ENCODE measurements at places on chromosomes 13 and 19. TPM values are rescaled to one million over a fixed set of nuclear protein-coding genes. Genes with fewer than 3 reads are reported as not detected.

GRCh38 chr19:12785431-12786031 is 5.8 kb upstream of the JUNB start:
- DNase-seq, result peak; percentile 49

GRCh38 chr19:45061965-45062364 is 14.3 kb downstream of the ZNF296 start:
- DNase-seq, result no peak

DNA sequence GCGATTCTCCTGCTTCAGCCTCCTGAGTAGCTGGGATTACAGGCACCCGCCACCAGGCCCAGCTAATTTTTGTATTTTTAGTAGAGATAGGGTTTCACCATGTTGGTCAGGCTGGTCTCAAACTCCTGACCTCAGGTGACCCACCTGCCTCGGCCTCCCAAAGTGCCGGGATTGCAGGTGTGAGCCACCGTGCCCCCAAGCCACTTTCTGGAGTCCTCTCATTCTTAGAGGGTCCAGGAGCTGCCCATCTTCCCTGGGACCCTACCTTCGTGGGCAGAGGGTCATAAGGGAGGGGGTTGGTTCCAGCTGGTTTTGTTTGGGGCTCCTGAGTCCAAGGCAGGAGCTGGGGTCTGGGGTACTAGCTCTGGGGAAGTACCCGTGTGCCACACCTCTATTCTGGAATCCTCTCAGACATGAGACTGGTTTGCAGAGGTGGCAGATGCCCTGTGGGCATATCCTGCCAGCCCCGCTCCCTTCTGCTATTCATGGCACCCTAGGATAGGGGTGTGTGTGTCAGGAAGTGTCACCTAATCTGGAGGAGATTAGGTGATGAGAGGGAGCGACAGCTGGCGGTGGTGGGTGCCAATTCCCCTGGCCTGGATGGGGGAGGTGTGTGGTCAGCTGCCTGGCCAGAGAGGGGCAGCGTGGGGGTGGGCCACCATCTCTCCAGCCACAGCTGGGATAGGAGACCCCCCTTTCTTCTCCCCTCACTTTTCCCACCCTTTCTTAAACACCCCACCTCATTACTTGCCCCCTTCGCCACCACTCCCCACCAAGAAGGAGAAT is 2.1 kb downstream of the PRMT1 start:
- no peak for DNase-seq

DNA sequence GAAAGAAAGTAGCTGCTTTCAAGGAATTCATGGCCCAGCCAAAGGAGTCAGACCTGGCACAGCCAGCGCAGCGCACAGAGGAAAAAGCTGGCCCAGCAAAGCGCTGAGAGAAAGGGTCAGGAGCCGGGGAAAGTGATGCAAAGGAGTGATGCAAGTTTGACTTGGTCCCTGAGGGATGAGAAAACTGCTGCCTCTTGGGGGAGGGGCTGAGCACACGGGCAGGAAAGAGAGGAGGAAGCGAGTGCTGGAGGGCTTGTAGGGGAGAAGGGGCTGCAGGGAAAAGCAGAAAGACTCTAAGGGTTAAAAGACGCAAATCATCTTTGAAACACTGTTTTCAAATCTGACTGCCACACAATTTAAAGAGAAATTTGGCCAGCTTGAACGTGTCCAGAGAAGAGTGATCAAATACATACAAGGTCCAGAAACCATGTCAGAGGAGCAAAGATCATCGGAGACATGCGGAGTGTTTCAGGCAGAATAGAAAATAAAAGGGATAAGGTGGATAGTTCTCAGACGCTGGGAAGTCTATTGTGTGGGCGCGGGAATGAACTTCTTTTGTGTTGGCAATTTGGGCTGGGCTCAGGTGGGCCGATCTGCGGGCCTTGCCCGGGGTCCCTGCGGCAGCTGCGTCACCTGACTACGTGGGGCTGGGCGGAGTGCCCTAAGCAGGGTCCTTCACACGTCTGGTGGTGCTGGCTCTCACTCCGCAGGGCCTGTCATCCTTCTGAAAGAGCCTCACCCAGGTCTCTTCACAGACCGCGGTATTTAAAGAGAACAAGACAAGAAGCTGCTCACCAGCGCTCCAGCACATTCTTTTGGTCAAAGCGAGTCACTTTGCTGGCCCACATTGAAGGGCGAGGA is 18.1 kb downstream of the N4BP2L1 start:
- DNase-seq, result no peak

- DNase-seq, result no peak
Observed at GRCh38 chr19:54373781-54374631, 9.3 kb upstream of the LAIR1 start.

- DNase-seq, result no peak
Observed at GRCh38 chr13:42075517-42075916, 27.1 kb downstream of the DGKH start.

DNA sequence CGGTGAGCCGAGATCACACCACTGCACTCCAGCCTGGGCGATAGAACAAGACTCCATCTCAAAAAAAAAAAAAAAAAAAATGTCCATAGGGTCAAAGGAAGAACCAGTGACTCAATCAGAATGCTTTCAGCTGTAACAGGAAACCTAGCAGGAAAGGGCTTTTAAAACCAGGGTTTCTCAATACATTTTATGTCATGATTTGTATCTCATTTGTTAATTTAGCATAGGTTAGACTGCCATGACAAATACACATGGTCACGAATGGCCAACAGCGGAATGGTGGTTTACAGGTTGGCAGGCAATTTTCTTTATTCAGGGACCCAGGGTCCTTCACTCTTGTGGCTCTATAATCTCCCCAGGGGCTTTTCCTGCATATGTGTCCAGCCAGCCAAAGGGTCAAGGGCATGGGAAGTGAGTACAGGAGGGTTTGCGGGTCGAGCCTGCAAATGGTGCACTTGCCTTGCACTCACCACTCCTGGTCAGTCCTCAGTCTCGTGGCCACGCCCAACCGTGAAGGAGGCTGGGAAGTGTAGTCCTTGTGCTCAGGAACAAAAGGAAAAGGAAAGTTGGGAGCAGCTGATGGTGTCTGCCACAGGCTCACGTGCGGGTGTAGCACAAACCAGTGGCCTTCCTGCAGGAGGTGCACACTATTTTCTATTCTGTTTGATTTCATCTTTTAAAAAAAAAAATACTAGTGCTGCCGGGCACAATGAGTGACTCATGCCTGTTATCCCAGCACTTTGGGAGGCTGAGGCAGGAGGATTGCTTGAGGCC is 14.8 kb downstream of the DHX34 start:
- no peak for DNase-seq

DNA sequence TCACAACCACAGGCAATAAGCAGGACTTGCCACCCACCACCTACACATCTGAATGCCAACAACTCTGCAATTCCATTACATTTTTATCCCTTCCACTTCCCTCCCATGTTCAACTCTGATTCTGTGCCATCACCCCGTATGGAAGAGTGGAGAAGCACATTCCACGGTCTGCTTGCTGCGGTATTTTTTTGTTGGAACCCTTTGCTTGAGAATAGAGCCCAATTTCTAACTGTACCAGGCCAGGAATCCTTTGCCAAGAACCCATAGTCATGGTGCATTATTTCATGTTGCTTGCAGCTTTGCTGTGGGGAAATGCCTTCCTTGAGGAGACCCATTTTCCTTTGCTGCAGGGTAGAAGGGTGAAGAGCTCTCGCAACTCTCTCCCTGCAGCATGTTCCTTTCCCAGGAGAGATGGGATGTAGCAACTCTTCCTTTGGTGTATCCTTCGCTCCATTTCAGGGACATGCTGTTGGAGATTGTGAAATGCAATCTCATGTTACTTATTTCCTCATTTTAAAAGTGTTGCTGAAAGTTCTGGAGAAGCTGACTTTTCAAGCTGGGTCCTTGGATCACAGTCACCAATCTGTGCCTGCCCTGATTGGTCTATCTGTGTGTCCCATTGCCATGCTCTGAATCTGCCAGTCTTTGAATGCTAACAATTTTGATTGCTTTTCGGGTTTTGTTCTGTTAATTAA is 69.8 kb upstream of the STARD13 start:
- DNase-seq, result no peak

DNA sequence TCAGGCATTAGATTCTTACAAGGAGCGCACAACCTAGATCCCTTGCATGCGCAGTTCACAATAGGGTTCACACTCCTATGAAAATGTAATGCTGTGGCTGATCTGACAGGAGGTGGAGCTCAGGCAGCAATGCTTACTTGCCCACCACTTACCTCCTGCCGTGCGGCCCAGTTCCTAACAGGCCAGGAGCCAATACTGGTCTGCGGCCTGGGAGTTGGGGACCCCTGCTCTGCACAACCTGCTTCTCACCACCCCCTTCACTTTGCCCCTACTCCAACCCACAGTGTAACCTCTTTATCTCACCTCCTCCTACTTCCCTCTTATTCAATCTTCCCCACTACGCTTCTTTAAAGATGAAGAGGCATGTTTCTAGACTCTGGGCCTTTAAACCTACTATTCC is 240.2 kb downstream of the RGCC start:
- DNase-seq, result no peak

DNA sequence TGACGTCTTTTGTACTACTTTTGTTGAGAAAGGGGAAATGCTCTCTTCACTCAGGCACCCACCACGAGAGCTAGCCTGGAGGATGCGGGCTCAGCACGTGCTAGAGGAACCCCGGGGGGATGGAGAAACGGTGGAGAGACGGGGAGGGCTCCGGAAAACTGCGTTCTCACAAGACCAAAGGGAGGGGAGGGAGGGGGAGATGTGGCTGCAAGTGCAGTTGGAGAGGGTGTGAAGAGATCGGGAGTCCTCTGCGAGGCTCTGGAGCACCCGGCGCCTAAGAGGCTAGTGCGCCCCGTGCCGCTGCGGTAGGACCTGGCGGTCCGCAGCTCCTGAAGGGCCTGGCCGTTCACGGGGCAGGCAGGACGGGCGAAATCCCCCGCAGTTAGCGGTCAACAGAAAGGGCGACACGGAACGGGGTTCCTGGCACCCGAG is 43.4 kb upstream of the XPO4 start:
- no peak for DNase-seq

- no peak for DNase-seq
Observed at GRCh38 chr13:98065468-98065867, 77.4 kb upstream of the FARP1 start.

GPR183 gene
- 41.1 TPM for total RNA-seq

PRTN3 gene
- not detected for total RNA-seq

FFAR2 gene
- total RNA-seq, result 8.6 TPM

SHISA7 gene
- not detected for total RNA-seq

RASGRP4 gene
- total RNA-seq, result 2.3 TPM

FXYD5 gene
- 226 TPM for total RNA-seq

STOML3 gene
- not detected for total RNA-seq

ZNF667 gene
- total RNA-seq, result 0.41 TPM
